Activated naive CD4-positive, alpha-beta T cell treated with anti-CD3 and anti-CD28 coated beads, Interleukin-2, amount 50 U/mL, for 72 hours (primary cell): ENCODE measurements at places on chromosomes 5 and 9. TPM values are rescaled to one million over a fixed set of nuclear protein-coding genes. Genes with fewer than 3 reads are reported as not detected.

The OLFM1 gene
- not detected for total RNA-seq

The SLCO6A1 gene
- not detected for total RNA-seq

GRCh38 chr9:88046542-88046941 lies 72.2 kb upstream of the CDK20 start:
- no peak for DNase-seq

DNA sequence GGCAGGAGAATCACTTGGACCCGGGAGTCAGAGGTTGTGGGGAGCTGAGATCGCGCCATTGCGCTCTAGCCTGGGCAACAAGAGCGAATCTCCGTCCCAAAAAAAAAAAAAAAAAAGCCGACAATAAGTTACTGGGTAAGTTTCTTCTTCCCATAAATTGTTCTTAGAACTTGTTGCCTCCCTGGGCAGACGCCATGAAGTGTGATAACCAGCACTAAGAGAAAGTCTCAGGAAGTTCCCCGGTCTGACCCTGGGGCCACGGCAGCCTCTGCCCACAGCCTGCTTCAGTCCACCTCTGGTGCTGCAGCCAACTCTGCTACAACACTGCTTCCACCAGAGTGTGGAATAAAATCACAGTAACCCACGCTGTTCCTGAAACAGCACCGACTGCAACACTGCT lies 19.1 kb downstream of the LPCAT1 start:
- DNase-seq, result no peak
